ENCODE measurements at places on chromosomes 3 and 15.

GRCh38 chr3:176992565-176992964 is 204.7 kb downstream of the TBL1XR1 start:
- no peak for DNase-seq

GRCh38 chr15:88023914-88024313 is 232.6 kb downstream of the NTRK3 start:
- no peak for DNase-seq

GRCh38 chr3:161393310-161393709 is 22.0 kb upstream of the SPTSSB start:
- no peak for DNase-seq

GRCh38 chr15:95872366-95872771 is 458.1 kb upstream of the NR2F2 start:
- DNase-seq, result no peak

DNA sequence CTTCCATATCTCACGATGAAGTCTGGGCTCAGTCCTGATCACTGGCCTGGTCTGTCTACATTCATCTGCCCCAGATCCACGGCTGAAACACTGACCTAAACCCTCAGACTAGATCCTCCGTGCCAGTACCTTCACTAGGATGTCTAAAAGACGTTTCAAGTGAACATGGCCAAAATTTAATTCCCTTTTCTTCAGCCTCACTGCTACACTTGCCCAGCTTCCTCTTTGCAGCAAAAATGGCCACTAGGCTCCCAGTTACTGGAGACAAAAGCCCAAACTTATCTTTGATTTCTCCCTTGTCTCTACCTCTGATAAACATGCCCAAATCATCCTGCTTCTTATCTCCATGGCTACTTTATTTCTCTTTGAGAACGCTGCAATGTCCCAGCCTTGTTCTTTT is 1.7 kb downstream of the RASSF1 start:
- DNase-seq, result no peak

GRCh38 chr3:48696601-48697000 is 10.9 kb upstream of the NCKIPSD start:
- DNase-seq, result no peak

DNA sequence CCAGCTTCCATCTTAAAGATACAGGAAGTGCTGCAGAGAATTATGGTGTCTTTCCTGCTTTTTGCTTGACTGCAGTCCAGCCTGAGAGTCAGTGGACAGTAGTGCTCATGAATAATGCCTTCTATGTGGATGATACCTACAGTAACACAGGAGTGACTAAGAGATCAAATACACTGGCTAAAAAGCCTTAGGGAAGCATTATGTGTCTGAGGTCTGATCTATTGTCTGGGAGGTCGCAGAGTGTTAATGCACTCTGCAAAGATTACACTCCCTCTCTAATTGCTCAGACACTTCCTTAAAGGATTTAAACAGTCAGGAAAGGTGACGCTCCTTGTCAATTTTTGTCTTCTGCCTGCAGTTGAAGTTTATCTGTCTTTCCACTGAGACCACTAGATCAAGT is 183.6 kb downstream of the MCTP2 start:
- no peak for DNase-seq

DNA sequence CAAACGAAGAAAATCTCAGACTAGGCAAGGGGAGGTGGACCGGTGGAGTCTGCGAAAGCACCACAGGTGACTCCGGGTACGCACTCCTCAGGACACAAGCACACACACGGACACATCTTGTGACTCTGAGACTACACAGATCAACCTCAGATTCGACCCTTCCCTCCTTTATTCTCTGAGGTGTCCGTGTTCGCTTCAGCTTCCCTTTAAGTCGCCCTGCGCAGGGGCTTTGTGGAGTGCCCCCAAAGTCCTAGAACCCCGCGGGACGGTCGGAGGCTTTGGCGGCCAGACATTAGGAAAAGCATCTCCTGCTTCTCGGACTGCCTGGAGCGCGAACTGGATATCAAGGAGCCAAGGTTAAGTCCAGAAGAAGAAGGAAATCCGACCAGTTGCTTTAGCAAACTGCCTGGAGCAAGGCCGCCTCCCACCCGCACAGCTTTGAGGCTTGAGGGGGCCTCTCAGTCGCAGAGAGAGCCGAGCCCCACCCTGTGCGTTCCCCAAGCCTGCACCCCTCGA is 730 bp downstream of the DGKG start:
- DNase-seq, result no peak

DNA sequence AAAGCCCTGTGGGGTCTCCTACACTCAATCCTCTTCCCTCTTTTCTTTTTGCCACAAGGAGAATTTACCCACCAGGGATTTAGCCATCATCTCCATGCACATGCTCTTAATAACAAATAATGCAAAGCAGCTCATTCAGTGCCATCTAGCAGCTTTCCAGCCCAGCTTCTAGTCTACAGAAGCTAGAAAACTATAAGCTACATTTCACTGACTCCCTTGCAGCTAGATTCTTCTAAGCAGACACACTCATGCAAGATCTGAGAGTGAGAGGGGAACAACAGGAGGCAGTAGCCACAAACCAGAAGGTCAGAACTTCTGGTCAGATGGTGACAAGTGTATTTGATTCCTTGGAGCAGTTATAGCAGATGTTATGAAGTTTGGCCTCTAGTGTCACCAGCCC is 25.5 kb downstream of the OSBPL10 start:
- no peak for DNase-seq

- DNase-seq, result peak; percentile 83
Observed at GRCh38 chr3:183285828-183286457, 32.9 kb downstream of the B3GNT5 start.

DNA sequence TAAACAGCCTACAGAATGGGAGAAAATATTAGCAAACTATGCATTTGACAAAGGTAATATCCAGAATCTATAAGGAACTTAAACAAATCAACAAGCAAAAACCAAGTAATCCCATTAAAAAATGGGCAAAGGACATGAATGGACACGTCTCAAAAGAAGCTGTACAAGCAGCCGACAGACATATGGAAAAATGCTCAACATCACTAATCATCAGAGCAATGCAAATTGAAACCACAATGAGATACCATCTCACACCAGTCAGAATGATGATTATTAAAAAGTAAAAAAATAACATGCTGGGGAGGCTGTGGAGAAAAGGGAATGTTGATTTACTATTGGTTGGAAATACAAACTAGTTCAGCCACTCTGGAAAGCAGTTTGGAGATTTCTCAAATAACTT is 30.7 kb upstream of the PPM1L start:
- no peak for DNase-seq

DNA sequence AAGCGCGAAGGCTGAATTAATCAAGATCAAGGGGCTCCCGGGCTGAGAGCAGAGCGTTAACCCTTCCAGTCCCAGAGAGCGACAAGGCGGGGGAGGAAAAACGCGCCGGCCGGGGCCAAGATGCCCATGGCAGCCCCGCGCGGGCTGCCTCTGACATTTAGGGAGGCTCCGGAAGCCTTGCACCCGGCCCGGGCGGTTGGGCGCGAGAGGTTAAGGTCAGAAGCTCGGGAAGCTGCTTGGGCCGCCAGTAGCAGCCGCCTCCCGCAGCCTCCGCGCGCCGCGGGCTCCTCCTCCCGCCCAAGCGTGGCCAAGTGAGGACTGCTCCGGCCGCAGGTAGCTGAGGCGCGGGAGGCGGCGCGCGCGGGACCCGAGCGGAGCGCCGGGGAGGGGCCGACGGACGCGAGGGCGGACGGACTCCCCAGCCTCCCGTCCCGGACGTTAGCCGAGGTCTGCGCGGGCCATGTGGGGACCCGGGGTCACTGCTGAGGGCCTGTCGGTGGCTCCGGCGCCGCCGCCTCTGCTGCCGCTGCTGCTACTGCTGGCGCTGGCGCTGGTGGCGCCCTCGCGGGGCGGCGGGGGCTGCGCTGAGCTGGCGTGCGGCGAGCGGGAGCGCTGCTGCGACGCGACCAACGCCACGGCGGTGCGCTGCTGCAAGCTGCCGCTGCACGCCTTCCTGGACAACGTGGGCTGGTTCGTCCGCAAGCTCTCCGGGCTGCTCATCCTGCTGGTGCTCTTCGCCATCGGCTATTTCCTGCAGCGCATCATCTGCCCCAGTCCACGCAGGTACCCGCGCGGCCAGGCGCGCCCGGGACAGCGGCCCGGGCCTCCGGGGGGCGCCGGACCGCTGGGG is at the start of gene C3orf80:
C3orf80 (plus strand) TSS at position 247 of the 850 bp plus-strand sequence; CDS start at position 461, 214 bp downstream.
- no peak for DNase-seq

DNA sequence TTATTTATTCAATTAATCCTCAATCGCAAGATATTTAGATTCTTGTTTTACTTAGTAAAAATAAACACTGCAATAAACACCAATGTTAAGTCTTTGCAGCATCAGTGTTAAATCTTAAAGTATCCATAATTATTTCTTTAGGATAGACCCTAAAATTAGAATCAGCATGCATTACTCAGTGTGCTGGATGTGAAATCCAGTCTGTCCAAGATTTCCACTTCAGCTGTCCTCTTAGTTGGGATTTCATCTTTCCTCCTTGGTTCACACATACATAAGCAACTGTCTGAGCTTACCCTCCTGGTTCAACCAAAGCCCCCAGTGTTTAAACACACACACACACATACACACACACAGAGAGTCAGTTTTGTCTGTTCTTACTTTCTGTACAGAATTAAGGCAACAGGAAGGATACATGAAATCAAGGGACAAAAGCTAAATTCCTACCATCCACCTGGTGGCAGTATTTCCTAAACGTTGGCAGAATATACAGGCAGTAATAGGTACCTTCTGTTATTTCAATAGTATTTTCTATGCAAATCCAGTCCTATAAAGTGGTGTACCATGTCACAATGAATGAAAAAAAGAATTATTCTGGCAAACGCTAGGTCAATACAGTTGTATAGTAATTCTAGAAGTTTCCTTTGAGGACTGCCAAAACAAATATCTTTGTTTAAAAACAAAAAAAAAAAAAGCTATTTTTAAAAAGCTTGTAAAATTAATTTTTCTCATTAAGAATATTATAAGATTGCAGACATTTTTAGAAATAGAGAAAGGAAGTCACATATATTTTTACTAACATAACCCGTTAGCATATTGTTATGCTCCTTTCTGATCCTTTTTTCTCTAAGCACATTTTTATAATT is 27.3 kb upstream of the DMXL2 start:
- DNase-seq, result peak; percentile 64

- no peak for DNase-seq
Observed at GRCh38 chr3:186967686-186968085, 37.4 kb downstream of the ST6GAL1 start.

DNA sequence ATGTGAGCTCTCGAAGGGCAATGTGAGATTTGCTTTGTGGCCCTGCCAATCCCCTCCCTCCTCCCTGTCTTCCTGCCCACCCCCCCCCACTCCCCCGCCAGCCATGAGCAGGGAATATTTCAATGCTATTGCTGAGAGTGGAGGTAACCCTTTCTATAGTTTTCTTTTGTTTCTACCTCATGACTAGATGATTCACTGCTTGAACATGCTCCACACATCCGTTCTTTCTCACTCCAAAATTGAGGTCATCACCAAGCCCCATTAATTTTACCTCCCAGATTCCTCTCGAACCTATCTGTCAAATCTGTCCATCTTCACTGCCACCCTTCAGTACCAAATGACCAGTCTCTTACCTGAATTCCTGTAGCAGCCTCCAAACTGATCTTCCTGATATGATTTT is 12.2 kb downstream of the ZNF774 start:
- DNase-seq, result no peak

DNA sequence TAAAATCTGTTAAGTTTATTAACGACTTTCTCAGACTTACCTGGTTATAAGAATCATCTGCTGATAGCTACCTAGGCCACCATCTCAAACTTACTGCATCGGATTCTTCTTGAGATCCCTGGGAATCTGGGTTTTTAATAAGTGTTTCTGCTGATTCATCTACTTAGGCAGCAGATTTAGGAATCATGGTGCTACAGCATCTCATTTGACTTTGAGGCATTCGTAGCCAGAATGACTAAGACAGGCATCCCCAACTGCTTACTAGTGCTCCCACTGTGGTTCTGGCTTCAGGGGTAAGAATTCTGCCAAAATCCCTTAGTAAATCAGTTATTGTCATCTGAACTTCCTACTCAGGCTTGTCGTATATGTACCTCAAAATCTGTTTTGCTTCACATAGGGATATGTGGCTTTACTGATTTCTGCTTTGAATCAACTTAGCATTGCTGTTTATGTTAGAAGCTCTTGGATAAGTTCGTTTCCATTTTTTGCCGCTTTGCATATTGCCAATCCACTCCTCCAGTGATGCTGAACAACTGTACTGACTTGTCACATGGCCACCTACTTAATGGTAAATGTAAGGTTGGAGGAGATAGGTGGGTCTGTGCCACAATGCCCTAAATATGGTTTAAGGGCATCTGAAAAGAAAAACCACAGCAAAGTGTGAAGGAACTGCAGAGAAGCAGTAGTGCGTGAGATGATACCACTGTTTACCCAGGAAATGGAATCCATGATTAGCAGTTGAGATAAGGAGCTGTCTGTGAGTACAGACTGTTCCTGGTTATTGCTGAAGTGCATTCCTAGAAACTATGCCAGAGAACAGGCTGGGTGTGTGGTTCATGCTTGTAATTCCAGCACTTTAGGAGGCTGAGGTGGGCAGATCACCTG is 60.3 kb downstream of the MAP6D1 start:
- DNase-seq, result peak; percentile 67

DNA sequence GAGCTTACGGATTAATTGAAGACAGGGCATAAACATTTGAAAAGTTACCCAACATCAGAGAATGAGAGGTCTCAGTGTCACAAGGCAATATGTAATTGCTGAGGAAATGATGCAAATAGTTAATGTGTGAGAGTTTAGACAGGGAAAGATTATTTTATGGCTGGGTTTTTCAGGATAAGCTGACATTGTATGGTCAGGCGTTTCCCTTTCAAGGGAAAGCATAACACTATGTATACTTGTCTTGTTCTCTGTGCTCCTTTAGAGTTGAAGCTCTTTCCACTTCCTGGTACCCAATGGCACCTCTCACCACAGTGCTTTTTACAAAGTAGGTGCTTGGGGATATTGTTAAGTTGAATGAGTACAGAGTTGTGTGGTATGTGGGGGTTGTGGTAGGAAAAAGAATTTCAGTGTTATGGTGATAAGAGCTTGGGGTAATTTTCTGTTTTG is 19.9 kb downstream of the IQGAP1 start:
- DNase-seq, result no peak

DNA sequence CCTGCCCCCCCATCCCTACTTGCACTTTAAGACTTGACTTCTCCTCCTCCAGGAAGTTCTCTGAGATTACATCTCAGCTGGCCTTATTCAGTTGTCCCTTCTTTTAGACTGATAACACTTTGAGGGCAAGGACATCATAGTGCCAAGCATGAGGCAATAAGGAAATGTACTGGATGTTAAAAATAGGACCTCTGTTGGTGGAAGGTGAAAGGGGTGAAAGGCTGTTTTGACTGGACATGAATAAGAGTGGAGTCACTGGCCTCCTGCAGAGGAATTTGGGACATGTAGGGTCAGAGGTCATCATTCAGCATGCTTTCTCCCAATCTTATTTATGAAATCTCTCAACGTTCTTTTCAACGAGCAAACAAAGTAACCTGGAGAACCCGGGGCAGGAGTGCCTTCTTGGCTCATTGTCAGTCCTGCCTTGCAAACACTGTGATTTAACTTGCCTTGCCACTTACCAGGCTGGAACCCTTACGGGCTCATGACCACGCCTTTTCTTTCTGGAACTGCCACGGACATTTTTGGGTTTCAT is 38.6 kb downstream of the TRIM71 start:
- no peak for DNase-seq

- no peak for DNase-seq
Observed at GRCh38 chr3:184914628-184915027, 102.7 kb downstream of the VPS8 start.

GRCh38 chr3:186213946-186214345 is 105.1 kb upstream of the ETV5 start:
- DNase-seq, result no peak

All from prostate gland (tissue), 2 donors.